Vagina (tissue), 2 donors: ENCODE measurements at places on chromosomes 6 and 20.

GRCh38 chr6:119348096-119348747 is 1.3 kb downstream of the MAN1A1 start:
- DNase-seq = no peak

GRCh38 chr20:40309731-40310130 is 379.3 kb downstream of the MAFB start:
- DNase-seq = no peak

GRCh38 chr6:26657256-26657655 is 2.3 kb downstream of the ZNF322 start:
- DNase-seq = no peak

DNA sequence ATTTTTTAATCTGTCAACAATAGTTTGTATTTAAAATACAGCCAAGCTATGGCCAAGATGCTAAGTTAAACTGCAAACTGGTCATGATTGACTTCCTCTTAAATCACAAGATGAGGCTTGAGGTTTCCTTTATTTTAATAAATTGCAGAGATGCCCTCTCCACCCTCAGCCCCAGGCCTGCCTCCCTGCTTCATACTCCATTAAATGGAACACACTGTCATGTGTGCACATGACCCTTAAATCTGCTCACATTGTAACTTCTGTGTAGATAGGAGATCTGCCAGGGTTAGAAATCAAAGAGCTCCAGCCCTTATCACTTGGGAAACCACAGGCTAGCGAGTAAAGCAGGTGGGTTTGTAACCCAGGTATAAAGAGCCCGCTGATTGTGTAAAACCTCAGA is 20.8 kb downstream of the DUSP22 start:
- DNase-seq = no peak

DNA sequence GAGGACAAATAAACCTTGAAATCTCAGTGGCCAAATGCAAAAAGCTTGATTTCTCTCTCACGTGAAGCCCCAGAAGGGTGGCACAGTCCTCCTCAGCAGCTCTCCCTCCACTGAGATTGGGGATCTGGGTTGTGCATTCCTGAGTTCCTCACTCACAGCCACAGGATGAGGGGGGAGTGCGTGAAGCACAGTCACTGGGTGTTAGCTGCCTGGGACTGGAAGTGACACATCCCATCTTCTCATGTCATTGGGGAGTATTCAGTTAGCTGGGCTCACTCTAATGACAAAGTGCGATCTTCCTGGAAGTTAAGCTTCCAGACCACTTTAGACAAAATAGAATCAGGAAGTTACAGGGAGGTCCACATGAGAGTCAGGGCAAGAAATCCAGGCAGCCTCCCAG is 192.2 kb upstream of the LRFN2 start:
- DNase-seq = no peak

DNA sequence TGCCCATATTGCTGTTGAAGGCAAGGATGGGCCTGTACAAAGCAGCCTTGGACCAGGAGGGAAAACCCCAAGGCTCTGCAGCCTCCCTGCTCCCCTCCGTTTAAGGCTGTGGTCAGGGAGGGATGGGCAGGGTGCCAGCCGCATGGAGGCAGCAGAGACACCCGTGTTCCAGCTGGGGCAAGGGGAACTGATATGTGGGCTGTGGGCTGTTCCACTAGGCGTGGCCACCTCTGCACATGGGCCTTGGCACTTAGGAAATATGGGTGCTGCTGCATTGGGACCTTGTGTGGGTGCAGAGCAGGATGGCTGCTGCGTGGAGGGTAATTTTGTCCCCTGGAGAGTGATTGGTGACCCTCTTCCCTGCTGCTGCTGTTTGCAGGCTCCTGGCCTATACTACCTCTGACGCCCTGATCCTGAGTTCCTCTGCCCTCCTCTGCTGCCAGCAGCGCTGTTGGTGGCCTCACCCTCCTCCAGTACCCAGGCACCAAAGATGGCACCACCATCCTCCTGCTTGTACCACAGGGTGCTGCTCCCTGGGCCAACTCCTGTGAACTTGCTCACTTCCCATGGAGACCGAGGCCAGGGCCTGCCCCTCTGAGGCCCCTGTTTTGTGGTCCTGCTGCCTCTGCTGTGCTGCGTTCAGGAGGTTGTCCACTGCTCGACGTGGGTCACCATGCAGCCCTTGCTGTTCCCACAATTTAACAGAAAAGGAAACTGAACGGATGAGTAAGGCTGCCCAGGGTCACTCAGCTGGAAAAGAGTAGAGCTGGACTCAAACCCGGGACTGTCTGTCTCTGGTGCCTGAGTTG is 35.3 kb downstream of the PANK2 start:
- no peak for DNase-seq

- DNase-seq = no peak
These were observed 58.2 kb upstream of the POLR1H start for GRCh38 chr6:30002871-30003270.

DNA sequence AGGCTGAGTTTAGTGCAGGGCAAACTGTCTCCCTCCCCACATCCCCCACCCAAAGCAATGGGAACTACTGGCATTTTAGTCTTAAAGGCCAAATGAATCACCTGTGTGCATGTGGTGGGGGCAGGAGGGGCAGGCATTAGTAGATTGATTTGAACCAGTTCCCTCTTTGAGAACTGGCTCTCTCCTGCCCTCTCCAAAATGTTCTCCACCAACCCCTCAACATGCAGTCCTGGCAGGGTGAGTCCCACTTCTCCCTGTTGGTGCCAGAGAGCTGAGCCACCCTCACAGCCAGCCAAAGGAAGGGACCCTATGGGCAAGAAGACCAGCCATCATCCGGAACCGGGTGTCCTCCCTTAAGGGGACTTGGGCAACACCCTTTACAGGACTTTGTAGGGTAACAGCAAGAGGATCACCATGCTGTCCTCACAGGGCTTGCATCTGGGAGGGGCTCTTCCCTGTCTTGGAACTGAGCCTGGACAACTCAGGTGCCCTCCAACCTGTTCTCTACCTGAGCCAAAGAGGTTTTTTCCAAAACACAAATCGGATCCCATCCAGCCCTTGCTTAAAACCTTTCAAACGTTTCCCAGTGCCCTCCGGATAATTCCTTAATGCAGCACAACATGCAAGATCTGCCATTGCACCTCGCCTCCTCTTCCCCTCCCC is 80.6 kb downstream of the MRPL14 start:
- DNase-seq = no peak
